ENCODE measurements at places on chromosomes 5 and 9.
A peak's percentile ranks its signal among the peaks of the same experiment; 100 is the strongest.

DNA sequence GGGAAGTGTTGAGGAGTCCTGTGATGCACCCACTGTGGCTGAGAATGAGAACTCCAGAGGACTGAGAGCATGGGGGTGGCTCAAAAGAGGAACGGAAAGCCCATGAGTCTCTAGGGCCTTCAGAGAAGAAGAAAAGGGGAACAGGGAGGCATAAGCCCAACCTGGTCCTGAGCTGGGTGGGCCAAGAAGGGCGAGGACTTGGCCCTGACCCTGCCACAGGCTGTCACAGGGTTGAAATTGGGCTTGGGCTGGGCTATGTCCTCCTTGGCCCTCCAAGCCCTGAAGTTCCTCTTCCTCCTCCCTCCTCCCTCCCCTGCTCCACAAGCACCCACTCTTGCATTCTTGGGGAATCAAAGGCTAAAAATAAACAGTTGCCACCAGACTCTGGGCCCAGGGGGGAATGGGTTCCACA lies 49.3 kb upstream of the PPARGC1B start:
- no peak for DNase-seq

GRCh38 chr9:20863945-20864344 lies 167.5 kb downstream of the HACD4 start:
- no peak for DNase-seq

DNA sequence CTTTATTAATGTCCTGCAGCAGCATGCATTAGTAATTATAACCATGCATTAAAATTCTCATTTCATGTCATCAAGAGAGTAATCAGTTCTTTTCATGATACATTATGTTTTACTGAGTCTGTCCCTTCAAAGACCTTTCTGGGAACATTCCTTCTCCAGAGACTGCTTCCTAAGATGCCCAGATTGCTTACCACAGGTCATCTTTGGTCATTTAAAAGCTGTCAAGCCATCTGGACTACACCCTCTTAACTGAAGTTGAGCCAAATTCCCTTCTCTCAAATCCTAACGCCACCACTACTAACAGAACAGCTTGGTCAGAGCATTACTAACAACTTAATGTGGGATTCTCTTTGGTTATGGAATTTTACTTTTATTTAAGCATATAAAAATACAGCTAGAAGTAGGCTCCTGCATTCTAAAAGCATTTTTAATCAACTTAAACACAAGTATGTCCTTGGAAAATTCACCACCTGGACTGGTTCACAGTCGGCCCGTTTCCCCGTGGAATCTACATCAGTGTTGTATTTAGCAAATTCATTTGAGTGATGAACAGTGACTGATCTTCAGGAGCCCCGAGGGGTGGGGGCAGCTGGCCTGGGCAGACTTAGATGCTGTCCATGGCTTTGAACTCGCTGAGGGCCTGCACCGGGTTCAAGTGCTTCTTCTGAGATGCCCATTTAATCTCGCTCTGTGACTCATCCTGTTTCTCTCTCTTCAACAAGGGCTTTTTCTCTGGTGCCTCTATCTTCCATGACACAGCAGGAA lies 92.8 kb upstream of the CCDC112 start:
- no peak for DNase-seq

GRCh38 chr9:116313638-116314037 lies 160.0 kb downstream of the PAPPA start:
- no peak for DNase-seq

- peak; percentile 32 for DNase-seq
Measured at GRCh38 chr5:159581502-159582249, 251.4 kb upstream of the IL12B start.

GRCh38 chr5:134370311-134370870 lies 978 bp upstream of the UBE2B start:
- no peak for DNase-seq

DNA sequence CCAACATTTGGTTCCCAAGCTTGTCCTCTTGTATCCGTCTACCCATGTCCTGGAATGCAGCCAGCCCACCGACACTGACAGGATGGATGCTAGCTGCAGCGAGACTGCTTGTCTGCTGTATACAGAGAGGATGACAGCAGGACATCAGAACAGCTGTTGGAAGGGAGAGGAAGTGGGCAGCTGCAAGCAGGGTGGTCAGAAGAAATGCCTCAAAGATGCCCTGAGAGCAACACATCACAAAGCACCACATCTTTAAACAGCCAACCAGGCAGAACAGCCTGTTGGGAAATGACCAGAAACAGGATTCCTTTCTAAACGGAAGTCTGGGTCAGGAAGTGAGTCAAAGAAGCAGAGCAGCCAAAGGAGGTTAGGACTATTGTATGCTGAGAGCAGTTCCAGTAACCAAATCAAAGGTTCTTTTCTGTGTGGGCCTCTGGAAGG lies 219.1 kb downstream of the NDUFS4 start:
- DNase-seq, result no peak

GRCh38 chr5:160773646-160774410 lies 78.2 kb downstream of the ATP10B start:
- no peak for DNase-seq

GRCh38 chr9:87502391-87503221 lies 4.9 kb downstream of the DAPK1 start:
- DNase-seq, result no peak

DNA sequence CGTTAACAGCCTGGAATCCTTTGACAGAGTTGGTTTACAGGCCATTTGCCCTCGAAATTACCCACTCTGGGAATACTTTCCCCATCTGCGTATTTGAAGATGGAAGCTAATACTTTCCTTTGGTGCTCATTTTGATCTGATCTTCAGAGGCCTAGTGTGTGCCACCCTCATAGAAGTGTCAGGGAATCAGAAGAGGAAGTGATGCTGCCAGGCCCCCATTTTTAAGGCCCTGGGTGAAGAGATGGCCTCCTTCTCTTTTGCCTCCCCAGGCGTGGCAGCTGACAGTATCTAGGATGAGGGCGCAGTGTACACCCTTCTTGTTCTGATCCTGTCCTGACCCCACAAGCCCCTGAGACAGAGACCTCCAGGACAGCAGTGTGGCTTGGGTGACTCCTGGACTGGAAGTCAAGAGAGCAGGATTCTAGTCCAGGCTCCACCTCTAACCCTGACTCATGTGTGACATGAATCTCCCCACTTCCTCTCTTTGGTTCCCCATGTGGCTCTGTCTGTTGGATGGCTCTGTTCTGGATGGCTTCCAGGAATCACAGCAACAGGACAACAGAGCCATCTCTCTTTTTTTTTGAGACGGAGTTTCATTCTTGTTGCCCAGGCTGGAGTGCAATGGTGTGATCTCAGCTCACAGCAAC lies 27.8 kb downstream of the CSF1R start:
- DNase-seq, result no peak

- DNase-seq, result no peak
Measured at GRCh38 chr9:81146241-81146640, 543.1 kb downstream of the TLE1 start.

DNA sequence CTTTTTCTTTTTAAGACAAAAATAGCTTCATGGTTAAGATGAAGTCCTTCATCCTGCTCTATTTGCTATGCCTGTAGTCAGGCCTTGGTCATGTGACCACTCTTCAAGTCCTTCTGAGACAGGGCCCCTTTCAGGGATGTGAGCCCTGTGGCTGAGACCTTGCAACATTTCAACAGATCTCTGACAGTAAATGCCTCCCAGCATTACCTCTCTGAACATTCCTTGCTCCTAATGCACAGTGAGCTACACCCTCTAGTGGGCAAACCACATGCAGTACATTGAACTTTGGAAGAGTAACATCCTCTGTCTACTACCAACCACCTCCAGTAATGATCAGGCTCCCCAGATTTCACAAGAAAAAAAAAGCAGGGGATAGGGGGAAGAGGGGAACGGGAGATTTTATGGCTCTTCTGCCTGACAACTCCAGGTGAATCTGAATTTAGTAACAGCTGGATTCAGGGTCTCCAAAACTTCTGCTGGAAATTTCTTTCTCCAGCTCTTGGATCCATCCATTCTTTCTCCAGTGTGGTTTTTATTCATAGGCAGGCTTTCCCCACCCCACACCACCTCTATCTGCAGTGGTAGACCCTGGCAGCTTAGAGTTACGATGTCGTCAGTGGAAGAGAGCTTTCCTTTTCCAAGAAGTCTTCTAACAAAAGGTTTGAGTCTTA lies 8.9 kb upstream of the FBXO38 start:
- no peak for DNase-seq

DNA sequence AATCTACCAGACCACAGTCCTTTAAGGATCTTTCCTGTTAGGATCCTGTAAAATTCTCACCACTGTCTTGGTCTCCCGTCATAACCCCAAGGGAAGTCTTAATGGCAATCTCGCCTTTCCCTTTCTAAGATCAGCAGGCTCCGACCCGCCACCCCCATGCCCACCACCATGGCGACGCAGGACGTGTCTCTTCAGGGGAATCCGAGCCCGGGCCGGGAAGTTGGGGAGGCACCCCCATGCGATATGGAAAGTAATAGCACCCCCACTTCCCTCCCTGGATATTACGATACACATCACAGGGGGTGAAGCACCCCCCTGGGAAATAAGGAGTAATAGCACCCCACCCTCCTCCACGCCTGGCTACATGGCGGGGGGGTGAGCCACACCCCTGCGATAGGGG lies 8.3 kb upstream of the STK32A start:
- DNase-seq, result no peak

- no peak for DNase-seq
Measured at GRCh38 chr9:91927922-91928510, 22.0 kb downstream of the ROR2 start.

DNA sequence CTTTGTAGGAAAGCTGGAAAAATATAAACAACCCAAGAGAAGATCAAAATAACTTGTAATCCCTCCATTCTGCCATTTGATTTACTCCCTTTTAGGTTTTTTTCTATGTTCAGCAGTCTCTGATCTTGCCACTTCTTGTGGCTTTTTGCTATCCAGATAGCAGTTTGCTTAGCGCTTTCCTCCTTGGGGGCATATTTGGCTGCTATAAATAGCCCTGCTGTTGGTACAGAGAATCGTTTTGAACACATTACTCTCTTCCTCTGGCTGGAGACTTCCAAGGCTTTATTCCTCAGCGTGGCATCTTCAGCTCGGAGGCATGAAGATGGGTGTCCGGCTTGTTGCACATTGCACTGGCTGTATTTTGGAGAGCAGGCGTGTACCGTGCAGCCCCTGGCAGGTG lies 38.6 kb downstream of the HMCN2 start:
- no peak for DNase-seq

DNA sequence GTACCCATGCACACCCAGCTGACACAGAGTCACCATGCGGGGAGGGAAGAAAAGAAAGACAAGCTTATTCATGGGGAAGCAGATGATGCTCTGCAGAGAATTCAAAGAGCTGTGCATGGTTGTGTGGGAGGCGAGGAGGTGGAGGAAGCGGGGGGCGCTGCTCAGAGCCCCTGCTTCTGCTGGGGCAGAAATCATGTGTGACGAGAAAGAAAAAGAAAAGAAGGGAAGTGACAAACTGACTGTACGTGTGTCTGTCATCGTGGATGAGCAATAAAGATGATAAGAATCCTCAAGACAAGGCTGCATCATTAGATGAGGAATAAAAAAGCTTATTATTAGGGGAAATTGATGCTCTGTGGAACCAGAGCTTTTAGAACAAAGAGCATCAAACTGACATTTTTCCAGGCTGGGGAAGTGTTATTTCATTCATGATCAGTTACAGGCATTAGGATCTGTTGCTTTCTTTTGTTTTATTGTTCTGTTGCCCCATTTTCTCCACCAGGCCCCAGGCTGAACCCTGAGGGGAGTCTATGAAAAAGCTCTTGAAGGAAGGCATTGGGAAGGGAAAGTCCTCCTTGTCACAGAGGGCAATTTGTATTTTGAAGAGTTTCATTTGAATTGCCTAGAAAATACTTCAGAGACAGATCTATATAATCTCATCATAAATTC lies 20.3 kb upstream of the SH3RF2 start:
- no peak for DNase-seq

GRCh38 chr9:25994605-25995004 lies 316.4 kb upstream of the TUSC1 start:
- no peak for DNase-seq
